Islet precursor cell (in vitro differentiated cells): ENCODE measurements at places on chromosomes 7 and 10.

DNA sequence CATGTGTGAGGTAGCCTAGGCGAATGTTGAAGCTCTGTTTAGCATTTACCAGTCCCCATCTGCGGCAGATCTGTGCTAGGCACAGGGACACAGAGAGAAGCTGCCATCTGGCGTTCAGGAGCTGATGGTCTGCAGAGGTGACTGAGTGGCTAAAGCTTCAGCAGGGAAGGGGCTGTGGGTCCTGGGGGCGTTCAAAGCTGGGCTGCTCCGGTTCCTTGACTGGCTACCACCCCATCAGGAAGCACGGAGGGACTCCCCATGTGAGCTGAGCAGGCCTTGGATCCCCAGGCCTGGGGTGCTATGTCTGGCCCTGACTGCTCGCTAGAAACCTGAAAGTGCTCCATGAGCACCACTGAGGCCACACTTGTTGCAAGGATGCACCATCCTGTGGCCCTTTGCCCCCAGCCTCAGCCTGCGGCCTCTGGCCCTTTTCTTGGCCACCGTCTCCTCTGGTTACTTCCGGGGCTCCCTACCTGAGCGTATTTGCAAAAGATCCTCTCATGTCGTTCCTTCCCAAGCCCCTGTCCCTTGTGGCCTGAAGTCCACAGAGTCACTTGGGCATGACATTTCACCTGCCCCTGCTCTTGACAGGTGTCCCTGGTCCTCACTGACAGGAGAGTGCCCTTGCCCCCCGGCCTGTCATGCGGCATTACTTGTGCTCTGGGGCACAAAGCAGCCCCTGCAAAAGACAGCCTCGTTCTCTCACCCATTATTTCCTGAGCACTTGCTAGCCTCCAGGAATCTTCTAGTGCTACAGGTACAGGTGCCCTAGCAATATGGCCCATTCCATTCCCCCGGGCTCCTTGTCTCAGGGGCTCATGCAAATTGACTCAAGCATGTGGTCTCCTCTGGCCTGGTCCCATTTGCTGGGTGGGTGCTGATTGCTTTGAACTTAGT lies 108.1 kb downstream of the GLRX3 start:
- DNase-seq, result peak; percentile 32

GRCh38 chr10:30219971-30220751 lies 128.9 kb downstream of the MTPAP start:
- no peak for DNase-seq

- no peak for DNase-seq
Observed at GRCh38 chr7:150999001-150999400, 8.2 kb downstream of the NOS3 start.

- DNase-seq, result no peak
Observed at GRCh38 chr7:82559193-82559805, 115.7 kb upstream of the CACNA2D1 start.

GRCh38 chr10:3867454-3868270 lies 82.7 kb upstream of the KLF6 start:
- peak; percentile 8 for DNase-seq

DNA sequence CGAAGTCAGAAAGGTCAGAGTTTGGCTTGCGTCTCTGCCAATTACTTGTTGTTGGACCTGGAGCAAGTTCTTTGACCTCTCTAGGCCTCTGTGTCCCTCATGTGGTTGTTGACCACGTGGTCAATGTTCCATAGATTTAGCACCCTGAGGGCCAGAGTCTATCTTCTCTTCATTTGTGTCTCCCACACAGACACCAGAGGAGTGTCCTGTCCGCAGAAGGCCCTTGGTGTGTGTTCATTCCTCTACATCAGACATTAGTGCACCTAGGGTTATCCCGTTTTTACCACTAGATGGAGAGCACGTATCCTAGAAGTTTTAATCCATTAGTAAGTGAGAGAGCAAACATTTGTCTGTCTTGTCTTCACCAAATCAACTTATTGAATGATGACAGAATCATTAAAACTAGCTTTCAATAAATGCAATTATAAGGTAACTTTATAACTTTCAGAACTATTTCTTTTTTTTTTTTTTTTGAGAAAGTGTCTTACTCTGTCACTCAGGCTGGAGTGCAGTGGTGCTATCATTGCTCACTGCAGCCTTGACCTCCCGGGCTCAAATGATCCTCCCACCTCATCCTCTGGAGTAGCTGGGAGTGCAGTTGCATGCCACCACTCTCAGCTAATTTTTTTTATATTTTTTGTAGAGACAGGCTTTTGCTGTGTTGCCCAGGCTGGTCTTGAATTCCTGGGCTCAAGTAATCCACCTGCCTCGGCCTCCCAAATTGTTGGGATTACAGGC lies 122.5 kb upstream of the ANKRD1 start:
- DNase-seq, result no peak

- DNase-seq, result peak; percentile 81
Observed at GRCh38 chr7:51186531-51186930, 130.1 kb downstream of the COBL start.

- peak; percentile 12 for DNase-seq
Observed at GRCh38 chr10:123889821-123890220, 1.8 kb downstream of the CPXM2 start.

DNA sequence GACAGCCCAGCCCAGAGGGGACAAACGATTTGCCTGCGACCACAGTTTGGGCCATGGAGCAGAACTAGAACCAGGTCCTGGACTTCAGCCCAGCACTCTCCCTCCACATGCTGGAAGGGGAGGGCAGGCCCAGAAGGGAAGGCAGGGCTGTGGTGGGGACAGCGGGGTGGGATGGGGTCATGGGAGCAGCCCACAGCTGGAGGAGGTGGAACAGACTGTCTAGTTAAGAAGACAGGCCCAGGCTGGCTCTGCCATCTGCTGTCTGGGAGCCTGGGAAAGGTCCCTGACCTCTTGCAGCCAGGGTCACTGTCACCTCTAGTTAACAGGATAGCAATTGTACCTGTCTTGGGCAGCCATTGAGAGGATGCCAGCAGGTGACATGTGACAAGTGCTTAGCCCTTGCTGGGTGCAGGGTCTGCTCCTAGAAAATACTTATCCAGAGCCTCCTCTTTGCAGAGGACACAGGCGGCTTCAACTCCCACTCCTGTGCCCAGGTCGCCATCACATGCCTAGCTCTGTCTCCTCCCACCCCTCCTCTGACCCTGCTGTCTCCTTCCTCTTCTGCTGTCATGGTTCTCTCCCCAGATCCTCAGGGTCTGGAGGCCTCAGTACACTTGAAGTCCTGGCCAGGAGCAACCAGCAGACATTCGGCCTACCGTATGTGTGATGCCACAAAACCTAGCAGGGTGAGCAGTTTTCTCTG lies 37.0 kb upstream of the CHST15 start:
- no peak for DNase-seq

DNA sequence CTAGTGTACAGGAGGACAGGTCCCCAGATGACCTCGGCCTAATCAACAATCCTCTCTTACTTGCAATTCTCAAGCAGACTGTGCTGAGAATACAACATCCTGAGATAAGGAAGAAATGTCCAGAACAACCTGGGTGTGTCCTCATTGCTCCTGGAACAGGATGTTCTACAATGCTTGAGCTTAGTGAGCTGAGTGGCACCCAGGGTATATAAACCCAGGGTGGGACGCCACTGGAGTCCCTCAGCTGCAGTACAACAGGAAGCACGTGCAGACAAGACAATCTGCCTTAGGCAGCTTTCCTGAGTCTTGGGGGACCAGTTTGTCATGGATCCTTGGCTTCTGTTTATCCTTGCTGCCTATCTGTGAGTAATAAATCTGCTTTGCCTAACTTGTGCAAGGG lies 27.7 kb upstream of the SLC25A13 start:
- no peak for DNase-seq

DNA sequence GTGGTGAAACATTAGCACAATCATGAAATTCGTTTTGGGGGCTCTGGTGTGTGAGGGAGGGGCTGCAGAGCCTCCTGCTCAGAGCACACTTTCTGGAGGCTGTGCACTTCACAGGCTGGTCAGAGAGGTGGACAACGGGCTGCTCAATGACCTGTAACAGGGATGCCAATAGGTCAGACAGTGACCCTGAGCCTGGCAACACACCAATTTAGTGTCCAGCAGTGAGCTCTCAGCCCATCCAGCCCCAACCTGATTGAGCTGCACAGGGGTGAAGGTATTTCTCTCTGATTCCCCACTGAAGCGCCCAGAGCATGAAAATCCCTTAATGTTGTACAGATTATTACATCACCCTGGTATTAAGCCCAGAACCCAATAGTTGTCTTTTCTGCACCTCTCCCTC lies 191.3 kb upstream of the ZNF32 start:
- DNase-seq, result no peak

DNA sequence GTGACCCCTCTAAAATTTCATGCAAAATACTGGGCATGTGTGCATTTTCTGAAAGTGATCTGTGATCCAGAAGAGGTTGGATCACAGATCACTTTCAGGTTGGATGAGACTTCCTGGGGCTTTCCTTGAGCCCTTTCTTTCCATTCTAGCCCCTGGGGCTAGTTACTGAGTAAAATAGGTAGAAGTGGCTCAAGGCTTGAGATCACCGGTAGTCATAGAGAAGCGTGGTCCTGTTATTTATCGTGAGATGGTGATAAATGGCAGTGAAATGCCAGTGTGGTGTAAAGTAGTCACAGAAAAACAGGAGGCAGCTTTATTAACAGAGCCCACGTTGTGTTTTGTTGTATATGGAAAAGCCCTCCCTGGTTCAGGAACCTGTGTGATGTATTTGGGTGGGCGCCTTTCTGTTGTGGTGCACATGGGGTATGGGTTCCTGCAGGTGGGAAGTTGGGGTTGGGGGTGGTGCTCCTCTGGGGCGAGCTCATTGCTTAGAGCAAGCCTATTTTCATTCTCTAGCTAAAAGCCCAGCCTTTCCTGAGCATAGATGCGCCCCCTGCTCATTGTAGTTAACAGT lies 34.0 kb upstream of the SH2D4B start:
- no peak for DNase-seq

DNA sequence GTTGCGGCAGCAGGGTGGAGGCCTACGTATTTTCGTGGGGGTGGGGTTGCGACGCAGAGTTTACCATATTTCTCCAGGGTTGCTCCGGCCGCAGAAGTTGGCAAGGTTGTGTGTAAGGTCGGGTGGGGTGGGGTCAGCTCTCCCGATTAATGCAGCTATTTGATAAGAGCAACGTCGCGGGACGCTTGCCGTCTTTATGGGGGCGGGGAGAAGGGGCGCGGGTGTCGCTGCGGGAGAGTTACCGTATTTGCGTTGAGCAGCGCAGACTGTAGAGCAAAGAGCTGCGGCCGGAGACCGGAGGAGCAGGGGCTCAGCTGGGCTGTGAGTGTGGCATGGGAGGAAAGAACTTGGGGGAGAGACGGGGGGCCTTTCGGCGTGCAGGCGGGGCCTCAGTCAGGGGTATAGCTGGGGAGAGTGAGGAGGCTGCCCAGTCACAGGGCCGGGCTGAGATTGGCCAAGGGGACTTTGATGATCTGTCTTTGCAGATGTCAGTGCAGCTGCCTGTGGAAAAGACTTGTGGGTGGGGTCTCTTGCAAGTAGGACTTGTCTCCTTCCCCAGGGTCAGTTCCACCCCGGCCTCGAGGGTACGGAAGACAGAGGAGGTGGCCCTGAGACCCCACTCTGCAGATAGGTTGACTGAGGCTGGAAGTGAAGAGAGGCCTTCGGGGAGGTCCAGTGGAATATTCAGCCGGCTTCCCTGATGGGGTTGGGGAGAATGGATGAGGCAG lies 26.6 kb downstream of the ZNF775 start:
- DNase-seq, result peak; percentile 73

GRCh38 chr7:28678431-28678965 lies 266.2 kb downstream of the CREB5 start:
- DNase-seq, result no peak

- no peak for DNase-seq
Observed at GRCh38 chr10:26857991-26858706, 2.6 kb downstream of the ABI1 start.

- no peak for DNase-seq
Observed at GRCh38 chr7:70641882-70642281, 490.1 kb upstream of the GALNT17 start.

- DNase-seq, result peak; percentile 65
Observed at GRCh38 chr10:60130130-60130579, 223.8 kb upstream of the CCDC6 start.

GRCh38 chr7:128427289-128427891 lies 17.6 kb upstream of the IMPDH1 start:
- DNase-seq, result no peak

GRCh38 chr10:69901628-69902505 lies 100.2 kb downstream of the COL13A1 start:
- peak; percentile 86 for DNase-seq

DNA sequence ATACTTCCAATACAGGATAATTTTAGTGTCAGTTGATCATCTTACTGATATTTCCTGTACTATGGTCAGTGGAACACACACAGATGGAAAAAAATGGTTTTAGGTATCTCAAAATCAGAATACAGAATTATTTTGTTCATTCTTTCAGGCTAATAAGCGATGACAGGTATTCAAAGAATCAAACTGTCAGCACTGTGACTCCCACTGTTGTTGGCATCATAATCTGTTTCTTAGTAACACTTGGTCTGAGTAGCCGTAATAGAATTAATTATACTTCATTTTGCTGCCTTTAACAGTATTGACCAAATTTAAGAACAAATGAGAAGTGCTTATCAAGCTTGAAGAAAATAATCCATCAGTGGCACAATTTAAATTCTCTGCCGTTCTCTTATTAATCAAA lies 215.0 kb downstream of the SKAP2 start:
- DNase-seq, result no peak

DNA sequence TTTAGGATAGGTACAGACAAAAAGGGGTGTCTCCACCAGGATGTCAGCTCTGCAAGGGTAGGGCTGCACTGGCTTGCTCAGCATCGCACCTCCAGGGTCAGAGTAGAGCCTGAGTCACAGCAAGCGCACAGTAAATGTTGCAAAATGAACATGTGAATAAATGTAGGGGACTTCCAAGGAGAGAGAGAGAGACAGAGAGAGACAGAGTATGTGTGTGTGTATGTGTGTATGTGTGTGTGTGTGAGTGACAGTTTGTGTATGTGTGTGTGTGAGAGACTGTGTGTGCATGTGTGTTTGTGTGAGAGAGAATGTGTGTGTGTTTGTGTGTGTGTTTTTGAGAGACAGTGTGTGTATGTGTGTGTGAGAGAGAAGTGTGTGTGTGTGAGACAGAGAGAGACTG lies 163.3 kb downstream of the RPS24 start:
- no peak for DNase-seq

DNA sequence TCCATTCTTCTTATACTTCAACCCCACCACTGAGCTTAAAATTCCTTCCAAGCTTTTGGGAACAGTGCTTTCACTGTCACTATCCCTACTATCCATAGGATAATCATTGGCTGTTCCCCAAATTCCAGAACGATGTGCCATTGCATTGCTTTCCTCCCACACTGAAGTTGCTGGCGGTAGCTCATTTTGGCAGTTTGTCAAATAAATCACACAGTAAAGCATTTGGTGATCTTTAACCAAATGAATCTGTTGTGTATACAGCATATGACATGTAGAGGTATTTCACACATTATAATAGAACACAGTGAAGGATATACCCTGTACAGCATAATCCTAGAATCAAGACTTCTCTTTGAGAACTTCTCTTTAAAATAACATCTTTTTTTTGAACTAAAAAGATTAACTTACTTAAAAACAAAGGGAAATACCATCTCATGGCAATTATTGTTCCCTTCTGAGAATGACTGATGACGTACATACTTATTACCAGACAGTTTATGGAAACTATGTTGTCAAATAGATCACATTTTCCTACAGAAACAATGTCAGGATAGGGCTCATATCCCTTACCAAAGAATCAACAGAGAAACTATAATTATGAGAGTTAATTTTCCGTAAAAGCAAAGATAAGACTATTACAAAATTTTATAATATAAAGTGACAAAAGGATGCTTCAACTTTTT lies 93.6 kb downstream of the CTNNA3 start:
- no peak for DNase-seq

GRCh38 chr7:44334734-44335097 lies 9.3 kb upstream of the CAMK2B start:
- no peak for DNase-seq
